Kidney tubule cell (primary cell): ENCODE measurements at places on chromosomes 12 and 14.

- peak; percentile 77 for DNase-seq
These were observed 35.7 kb upstream of the GTF2A1 start for GRCh38 chr14:81256289-81256960.

DNA sequence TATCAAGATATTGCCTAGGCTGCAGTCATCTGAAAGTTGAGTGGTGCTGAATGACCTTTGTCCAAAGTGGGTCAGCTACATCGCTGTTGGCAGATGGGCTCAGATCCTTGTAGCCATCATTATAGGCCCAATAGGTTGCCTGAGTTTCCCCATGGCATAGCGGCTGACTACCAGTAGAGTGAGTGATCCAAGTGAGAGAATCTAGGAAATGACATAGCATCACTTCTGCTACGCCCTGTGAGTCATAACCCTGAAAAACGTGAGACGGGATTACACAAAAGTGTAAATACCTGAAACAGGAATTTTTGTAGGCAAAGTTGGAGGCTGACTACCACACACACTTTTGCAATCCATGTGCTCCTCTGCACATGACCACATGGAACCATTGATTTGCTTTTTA, 273.3 kb downstream of the RPL10L start:
- DNase-seq: no peak

DNA sequence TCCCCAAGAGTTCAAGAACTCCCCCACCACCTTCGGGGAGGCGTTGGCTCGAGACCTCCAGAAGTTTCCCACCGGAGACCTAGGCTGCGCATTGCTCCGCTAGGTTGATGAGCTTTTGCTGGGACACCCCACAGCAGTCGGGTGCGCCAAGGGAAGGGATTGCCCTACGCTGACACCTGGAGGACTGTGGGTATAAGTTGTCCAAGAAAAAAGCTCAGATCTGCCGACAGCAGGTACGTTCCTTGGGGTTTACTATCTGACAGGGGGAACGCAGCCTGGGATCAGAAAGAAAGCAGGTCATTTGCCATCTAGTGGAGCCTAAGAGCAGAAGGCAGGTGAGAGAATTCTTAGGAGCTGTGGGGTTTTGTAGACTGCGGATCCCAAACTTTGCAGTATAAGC, 98.8 kb downstream of the FRMD6 start:
- DNase-seq: no peak

DNA sequence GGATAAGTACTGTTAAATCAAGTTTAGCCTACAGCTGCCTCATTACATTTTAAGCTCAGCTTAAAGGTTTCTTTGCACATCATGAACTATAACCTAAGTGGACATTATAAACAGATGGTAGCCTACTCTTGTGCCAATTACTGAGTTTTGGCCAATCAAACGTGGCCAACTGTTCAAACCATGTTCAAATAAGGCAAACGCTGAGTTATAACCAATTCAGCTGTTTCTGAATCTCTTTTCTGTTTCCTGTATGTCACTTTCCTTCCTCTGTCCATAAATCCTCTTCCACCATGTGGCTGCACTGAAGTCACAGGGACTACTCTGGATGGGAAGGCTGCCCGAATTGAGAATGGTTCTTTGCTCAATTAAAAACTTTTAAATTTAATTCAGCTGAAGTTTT, 98.4 kb downstream of the BCAT1 start:
- DNase-seq: no peak

- DNase-seq: no peak
These were observed 19.3 kb downstream of the PLEKHA5 start for GRCh38 chr12:19148860-19149259.

GRCh38 chr14:98334186-98334585, 937.8 kb downstream of the BCL11B start:
- DNase-seq: no peak

DNA sequence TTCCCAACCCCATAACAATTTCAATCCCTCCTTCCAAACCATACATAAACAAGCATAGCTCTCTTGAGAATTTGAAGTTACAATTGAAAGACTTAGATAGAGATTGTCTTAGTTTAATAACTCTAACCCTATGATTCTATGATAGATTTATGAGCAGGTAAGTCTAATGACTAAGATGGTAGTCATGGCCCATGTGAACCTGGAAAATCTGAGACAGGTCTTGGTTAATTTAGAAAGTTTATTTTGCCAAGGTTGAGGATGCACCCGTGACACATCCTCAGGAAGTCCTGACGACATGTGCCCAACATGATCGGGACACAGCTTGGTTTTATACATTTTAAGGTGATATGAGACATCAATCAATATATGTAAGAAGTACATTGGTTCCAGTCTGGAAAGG, 248.8 kb downstream of the KCNH5 start:
- DNase-seq: no peak

DNA sequence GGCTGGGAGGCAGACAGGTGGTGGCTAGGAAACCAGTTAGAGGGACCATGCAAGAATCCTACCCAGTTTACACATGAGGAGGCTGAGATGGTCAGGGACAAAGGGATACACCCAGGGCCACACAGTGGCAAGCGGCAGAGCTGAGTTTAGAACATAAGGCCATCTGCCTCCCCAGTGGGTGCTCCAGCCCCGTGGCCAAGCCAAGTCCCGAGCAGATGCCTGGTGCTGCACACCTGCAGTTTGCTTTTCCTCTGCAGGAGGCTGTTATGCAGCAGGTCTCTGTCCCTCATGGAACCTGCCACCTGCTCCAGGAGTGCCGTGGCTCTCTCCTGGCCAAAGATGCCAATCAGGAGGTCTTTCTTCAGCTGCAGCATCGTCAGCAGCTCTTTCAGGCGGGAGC, 70.8 kb downstream of the SYNE3 start:
- DNase-seq: no peak

DNA sequence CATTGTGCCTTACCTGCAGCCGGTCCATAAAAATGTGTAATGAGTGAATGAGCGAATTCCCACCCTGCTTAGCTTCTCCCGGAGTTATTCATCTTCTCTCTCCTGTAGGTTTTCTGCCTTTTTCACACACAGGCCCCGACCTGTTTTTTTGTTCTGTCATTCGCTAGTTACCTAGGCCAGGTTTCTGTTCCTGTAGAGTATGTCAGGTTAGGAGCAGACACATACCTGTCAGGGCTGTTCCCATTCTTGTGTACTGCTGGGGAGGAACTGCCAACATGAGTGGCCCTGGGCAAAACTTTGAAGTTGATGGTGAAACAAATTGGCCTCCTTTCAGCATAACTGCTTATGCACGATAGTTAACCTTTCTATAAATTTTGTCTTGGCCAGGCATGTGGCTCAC, 140.1 kb downstream of the SYNE2 start:
- DNase-seq: no peak

GRCh38 chr14:95059126-95059525, 98.2 kb downstream of the DICER1 start:
- no peak for DNase-seq

GRCh38 chr12:24360907-24361306, 411.4 kb upstream of the SOX5 start:
- peak; percentile 82 for DNase-seq

- no peak for DNase-seq
These were observed 184.4 kb downstream of the KIF26A start for GRCh38 chr14:104322531-104323366.

GRCh38 chr12:131796754-131797587, 31.2 kb upstream of the MMP17 start:
- no peak for DNase-seq

DNA sequence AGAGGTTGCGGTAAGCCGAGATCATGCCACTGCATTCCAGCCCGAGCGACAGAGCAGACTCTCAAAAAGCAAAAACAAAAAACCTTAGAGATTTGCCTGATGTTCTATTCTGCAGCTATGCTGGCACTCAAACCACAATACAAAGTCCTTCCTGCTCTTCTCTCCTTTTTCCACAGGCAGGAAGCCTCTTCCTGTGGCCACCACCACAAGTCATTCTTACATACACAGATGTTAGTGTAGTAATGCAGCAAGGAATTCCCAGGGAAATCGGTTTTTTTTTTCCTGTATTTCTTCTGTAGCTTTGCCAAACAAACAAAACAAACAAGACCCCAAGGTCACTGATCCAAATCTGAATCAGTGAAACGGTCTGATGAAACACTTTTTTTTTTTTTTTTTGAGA, 104.3 kb downstream of the FIGNL2 start:
- no peak for DNase-seq

DNA sequence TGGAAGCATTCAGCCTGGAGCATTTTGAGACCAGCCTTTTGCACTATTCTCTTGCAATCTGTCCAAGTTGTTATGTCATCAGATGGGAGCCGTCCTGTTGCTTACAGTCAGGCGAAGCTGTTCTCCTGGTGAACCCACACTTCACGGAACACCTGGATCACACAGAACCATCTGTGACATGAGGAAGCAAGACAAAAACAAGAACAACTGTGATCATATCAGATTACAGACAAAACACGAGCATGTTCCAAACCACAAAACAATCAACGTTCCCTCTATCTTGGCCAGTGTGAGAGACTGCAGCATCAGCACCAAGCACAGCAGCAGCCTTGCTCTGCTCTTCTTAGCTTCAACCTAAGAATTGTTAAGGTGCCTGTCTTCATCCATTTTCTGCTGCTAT, 180.5 kb upstream of the SFSWAP start:
- no peak for DNase-seq

DNA sequence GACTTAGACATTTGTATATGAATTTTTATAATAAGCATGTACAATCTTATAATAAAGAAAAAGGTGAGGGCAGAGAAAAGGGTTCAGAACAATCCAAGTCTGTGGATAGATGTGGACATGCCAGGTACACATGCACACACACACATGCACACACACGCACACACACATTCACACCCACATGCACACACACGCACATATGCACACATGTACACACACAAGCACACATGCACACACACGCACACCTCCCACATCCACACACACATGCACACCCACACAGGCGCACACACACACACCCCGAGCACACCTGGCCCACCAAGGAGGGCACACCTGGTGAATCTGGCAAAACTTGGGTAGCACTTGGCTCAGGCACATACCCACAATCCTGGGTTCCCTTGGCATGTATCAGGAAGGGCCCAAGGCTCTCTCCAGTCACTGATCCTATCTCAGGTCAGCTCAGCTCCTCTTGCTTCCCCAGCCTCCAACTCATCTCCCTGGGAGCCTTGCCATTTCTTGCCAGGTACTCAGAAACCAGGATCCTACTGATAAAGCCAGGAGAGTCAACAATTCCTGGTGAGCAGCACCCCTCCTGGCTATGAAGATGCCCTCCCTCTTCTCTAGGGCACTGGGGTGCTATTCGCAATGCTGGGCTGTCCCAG, 18.6 kb upstream of the TMEM106C start:
- DNase-seq: no peak

DNA sequence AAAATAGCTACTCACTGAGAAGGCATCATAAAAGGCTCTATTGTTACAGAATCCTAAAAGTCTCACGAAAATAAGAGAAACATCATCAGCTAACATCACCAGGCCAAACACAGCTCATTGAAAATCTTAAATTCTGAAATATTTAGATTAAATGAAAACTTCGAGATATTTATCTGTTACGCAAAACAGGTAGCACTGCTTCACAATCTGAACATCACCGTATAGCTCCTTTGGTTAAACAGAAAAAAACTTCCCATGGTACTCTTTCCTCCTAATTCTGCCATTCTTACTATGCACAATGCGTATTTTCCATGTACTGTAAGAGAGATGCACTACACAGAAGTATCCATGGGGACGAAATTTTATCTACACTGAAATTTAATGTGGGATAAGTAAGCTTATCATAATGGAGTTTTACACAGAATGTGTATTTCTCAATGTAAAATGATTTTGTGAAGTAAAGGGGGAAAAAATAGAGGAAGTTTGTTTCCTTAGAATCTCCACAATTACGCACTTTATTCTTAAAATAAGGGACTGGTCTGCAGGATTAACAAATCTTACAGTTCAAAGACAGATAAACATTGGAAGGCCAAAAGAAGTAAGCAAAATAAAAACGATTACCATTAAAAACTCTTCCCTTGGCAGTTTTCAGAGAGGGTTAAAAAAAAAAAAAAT, 1.9 kb downstream of the SGPP1 start:
- DNase-seq: no peak

DNA sequence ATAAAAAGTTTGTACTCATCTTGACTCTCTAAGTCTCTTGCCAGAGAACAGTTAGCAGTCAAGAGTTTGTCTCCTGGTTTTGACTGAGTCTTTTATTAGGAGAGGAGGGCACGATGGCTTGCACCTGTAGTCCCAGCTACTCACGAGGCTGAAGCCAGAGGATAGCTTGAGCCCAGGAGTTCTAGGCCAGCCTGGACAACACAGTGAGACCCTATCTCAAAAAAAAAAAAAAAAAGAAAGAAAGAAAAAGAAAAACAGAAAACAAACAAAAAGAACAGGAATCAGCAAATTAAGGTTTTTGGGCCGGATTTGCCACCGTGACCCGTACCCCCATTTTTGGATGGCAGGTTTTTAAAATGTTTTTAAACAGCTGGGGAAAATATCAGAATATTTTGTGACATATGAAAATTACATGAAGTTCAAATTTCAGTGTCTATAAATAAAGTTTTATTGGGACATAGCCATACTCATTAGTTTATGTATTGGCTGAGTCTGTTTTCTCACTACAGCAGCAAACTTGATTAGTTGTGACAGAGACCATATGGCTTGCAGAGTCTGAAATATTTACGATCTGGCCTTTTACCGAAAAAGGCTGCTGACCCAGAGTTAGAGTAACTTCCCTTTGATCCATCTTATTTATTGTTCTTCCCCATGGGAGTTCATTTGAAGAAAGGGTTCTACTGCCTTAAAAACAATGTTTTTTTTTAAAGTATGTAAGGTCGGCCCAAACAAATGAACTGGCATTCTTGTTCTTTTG, 31.2 kb downstream of the VEZT start:
- no peak for DNase-seq

- no peak for DNase-seq
These were observed 569.9 kb downstream of the TMTC2 start for GRCh38 chr12:83256562-83256961.

GRCh38 chr12:82481954-82482353, 123.6 kb downstream of the METTL25 start:
- no peak for DNase-seq

GRCh38 chr12:14981049-14981448, 8.2 kb downstream of the PDE6H start:
- DNase-seq: no peak

- DNase-seq: peak; percentile 96
These were observed 44.2 kb downstream of the SOCS2 start for GRCh38 chr12:93616584-93617101.

- DNase-seq: no peak
These were observed 12.1 kb upstream of the PPP4R4 start for GRCh38 chr14:94161981-94162380.

- DNase-seq: peak; percentile 56
These were observed 2.2 kb downstream of the IRF2BPL start for GRCh38 chr14:77026166-77026929.
